Amygdala (tissue), 56 donors: ENCODE measurements at places on chromosomes 12 and 14.

GRCh38 chr14:60800409-60800808, 65.8 kb downstream of the MNAT1 start:
- no peak for DNase-seq

DNA sequence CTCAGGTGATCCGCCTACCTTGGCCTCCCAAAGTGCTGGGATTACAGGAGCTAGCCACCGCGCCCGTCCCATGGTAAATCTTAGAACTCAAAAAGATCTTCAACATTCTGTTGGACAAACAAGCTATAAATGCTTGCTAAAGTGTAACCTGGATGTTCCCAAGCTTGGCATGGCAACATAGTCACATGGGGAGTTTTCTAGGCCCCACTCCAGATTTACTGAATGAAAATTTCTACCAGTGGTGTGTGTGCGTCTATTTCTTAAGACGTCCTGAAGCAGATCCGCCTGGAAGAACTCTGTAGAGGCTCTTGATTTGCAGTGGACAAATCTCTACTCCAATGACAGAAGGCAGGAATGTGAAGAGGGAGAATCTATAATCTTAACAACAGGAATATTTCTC, 59.9 kb downstream of the ZFYVE21 start:
- DNase-seq: no peak

GRCh38 chr12:104775731-104776231, 182.3 kb downstream of the SLC41A2 start:
- DNase-seq: no peak

- DNase-seq: no peak
Measured at GRCh38 chr12:55707219-55707671, 459 bp downstream of the ITGA7 start.

GRCh38 chr14:100692859-100693558, 33.7 kb upstream of the DLK1 start:
- no peak for DNase-seq

- DNase-seq: no peak
Measured at GRCh38 chr12:120199595-120200306, 1.2 kb downstream of the RPLP0 start.

- no peak for DNase-seq
Measured at GRCh38 chr12:7180685-7181084, 8.8 kb upstream of the PEX5 start.

- no peak for DNase-seq
Measured at GRCh38 chr14:36315159-36315853, 5.1 kb downstream of the MBIP start.

DNA sequence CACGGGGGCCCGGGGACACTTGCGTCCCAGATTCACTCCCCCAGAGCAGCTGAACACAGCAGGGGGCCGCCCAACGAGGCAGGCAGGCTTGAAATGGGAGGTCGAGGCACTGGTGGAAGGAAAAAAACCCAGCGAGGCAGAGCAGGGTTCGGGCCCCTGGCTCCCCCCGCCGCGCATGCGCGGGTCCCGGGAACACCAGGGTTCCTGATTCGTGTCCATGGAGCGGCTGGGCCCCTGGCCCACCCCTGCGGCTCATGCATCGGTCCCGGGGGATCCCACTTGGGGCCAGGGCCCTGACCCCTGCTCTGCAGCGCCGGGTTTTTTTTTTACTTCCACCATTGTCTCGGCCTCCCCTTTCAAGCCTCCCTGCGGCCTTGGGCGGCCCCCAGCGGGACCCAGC, 321.5 kb downstream of the ALG10 start:
- no peak for DNase-seq

DNA sequence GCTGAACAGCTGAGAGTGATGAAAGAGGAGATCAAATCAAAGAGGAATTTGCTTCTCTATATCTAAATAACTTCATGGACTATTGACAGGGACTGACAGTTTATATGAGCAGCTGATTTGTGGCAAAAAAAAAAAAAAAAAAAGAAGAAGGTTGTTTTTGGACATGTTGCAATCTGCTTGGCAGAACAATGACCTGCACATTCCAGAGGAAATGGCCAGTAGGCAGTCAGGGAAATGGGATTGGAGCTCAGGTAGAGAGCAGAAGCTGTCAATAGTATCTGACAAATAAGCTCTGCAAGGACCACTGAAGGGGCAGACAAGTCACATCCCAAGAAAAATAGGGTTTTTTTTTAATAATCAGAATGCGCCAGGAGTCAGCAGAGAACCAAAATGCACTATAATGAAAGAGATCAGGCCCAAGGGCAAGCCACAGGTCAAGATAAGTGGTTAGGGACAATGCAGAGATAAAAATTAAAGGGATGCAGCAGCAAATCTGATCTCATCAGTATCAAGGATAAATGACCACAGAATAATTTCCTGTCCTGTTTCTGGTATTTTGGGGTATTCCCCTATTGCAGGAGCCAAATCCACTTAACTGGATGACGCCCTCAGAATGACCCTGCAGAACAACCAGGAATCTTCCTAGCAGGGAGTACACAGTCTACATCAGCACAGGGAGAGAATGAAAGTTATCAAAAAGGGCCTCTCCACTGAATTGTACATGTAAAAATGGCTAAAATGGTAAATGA, 22.6 kb upstream of the DUSP16 start:
- no peak for DNase-seq

DNA sequence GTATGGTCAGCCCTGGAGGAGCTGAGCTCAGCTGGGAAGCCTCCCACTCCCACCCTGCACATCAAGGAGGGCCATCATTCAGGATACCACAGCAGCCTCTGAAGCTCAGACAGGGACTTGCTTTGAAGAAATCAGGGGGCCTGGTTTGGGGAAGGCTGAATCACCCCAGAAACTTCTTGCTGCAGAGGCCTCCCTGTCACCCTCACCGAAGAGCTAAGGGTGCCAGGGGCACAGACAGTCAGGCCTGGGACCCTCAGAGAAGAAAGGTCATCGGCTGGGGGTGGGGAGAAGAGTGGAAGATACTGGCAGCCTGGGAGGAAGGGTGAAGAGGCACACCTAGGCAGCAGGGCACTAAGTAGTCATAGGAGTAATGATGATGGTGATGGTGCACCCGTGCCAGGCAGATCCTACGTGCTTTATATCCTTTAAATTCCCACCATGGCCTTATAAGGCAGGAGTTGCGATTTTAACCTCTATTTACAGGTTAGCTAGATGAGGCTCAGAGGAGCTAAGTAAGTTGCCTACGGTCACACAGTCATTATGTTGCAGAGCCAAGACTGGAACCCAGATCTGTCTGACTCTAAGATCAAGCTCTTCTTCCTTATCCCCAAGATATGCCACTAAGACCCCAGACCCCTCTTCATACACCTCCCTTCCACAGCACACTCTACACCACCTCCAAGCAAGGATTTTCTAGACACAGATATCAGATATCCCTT, 28.5 kb upstream of the PNMA1 start:
- no peak for DNase-seq

GRCh38 chr14:100684154-100684553, 42.5 kb upstream of the DLK1 start:
- no peak for DNase-seq

DNA sequence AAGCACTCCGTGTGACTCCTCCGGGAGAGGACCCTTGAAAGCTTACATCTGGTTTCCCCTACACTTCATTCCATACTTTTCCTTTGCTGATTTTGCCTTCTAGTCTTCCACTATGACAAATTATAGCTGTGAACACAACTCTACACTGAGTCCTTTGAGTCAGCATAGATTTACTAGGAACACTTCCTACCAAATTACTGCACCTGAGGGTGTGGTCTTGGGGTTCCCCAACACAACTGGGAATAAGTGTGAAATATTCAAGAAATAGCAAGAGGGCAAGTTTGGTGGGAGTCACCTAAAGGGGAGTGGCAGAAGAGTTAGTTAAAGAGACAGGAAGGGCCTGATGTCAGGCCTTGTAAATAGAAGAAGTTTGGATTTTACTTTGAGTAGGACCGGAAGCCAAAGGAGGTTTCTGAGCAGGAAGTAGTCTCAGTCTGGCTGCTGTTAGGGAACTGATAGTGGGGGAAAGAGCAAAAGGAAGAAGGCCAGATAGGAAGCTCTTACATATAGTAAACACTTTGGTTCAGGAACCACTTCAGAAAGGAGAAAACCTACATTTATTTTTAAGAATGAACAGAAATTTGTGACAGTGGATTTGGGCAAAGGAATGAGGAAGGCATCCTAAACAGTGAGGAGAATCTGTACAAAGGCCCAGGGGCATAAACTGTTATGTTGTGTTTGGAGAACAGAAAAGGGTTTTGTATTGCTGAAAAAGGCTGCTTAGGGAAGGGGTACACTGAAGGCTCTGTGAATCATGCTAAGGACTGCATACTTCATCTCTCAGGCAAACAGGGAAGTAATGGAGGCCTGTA, 14.2 kb downstream of the SEL1L start:
- DNase-seq: no peak

DNA sequence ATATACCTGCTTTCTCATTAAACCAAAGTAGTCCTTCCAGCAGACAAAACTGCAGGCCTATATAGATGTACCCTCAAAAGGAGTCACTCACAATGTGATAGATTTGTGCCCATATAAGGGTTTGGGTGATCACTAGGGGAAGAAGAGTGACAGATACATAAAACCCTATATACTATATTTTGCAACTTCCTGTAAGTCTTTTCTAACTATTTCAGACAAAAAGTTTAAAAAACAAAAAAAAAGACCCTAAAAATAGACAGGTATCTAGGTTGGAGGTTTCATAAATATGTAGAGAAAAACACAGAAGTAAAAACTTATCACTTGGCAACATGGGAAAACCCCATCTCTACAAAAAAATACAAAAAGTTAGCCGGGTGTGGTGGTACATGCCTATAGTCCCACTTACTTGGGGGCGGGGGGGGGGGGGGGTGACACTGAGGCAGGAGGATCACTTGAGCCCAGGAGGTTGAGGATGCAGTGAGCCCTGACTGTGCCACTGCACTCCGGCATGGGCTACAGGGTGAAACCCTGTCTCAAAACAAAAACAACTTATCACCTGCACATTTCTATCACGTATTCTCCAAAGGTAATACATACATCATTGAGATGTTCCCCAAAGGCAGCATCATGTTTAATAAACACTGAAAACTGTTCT, 2.9 kb downstream of the VCPKMT start:
- DNase-seq: no peak

DNA sequence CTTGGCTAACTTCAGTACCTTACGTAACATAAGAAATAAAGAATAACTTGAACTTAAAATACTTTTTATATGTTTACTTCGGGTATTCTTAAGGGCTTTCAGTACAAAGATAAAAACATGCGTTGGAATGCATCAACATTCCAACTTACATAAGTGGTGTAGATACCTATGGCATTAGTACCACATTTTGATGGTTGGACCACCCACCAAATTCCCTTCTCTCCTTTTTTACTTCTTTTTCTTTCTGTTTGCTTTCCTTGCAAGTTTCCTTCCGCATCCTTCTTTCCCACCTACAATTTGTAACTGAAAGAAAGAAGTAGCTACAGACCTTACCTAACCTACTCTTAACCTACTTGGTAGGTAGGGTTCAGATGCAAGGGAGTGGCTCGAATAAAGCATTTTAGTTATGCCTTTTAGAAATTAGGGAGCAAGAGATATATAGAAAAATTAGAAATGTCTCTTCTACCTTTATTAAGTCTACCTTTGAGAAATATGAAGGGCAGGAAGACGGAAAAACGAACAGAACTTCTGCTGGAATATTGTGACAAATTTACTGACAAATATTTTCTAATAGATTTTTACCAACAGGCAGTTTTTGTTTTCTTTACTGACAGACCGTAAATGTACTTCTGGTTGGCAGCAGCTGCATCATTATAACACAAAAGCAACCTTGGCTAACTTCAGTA, 2.1 kb upstream of the ARHGAP5 start:
- no peak for DNase-seq

GRCh38 chr14:31479027-31479426, 8.8 kb downstream of the GPR33 start:
- DNase-seq: no peak

DNA sequence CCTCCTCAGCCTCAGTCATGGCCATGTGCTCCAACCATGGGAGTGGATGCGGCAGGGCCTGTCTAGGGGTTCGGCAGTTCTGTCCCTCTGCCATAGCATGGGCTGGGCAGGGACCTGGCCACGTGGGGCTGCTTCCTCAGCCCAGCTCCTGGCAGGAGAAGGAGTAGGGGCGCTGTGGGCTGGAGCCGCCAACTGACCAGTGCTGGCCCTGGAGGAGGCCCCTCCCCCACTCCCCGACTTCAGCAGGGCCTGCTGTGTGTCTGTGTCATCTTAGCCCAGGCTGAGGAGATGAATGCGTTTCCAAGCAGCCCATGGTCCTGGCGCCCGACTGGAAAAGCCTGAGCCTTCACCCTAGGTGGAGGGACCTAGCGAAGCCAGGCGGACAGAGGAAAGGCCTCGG, 2.7 kb upstream of the PACS2 start:
- no peak for DNase-seq

GRCh38 chr12:30679241-30679640, 16.4 kb downstream of the IPO8 start:
- no peak for DNase-seq

DNA sequence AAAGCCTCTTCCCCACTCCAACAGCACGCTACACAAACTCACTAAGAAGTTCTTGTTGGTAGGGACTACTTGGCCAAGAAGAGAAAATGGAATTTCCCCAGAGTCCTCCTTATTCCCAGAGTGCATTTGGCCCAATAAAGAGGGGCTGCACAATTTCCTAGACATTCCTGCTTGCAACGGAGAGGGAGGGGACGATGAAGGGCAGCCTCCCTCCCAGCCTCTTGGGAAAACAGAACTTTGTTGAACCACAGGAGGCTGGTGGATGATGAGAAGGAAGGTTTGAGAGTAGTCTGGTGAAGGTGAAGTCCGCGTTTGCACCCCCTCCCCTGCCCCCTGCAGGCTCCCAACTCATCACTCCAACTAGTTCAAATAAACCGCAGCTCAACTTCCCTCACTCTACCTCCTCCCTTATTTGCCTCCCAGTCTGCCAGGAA, 19.1 kb upstream of the TBX3 start:
- no peak for DNase-seq
